ENCODE measurements at places on chromosomes 1 and 21.

DNA sequence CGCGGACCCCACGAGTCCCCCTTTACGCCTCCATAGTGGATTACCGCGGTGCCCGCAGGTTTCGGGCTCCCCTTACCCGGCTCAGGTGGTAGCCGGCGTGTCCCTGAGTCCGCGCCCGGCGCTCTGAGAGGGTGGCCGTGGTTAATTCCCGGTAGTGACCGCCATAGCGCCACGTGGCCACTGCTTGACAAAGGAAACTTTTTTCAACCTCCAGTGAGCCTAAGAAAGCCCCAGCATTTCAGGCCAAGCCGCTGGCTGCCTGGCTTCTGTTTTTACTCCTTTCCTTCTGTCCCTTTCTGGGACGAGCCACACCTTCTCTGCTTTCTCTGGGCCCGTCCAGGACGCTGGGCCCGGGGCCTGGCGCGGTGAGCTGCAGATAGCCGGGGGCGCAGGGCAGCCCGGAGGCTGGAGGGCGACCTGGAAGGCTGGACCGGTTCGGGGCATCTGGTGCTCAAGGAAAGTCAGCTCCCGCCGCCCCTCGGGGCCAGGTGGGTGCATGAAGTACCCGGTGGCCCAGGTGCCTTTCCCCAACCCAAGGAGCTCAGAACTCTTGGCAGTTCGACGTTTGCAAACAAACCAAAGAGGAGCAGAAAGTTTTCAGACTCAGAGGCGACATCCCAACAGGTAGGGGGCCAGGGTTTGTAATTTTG is 540 bp upstream of the C1orf198 start:
- no peak for DNase-seq

GRCh38 chr1:119542492-119542946 is 35.5 kb downstream of the HSD3B1 start:
- DNase-seq: no peak

GRCh38 chr1:232226197-232226712 is 403.7 kb downstream of the SIPA1L2 start:
- no peak for DNase-seq

DNA sequence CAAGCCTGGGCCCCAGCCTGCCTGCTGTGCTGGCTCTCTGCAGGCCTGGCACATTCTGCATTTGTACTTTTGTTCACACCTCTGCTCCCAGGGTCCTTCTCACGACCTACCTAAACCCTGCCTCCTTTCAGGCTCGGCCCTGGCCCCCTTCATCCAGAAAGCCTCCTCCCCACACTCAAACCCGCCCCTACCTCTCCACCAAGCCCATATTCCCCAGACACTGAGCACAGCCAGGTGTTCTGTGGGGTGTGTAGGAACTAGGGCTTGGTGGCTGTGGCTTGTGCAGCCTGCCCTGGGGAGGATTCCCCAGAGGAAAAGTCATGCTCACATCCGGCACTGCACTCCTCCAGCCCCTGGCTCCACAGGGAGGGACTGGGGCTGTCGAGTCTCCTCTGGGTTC is 8.2 kb upstream of the MIXL1 start:
- no peak for DNase-seq

DNA sequence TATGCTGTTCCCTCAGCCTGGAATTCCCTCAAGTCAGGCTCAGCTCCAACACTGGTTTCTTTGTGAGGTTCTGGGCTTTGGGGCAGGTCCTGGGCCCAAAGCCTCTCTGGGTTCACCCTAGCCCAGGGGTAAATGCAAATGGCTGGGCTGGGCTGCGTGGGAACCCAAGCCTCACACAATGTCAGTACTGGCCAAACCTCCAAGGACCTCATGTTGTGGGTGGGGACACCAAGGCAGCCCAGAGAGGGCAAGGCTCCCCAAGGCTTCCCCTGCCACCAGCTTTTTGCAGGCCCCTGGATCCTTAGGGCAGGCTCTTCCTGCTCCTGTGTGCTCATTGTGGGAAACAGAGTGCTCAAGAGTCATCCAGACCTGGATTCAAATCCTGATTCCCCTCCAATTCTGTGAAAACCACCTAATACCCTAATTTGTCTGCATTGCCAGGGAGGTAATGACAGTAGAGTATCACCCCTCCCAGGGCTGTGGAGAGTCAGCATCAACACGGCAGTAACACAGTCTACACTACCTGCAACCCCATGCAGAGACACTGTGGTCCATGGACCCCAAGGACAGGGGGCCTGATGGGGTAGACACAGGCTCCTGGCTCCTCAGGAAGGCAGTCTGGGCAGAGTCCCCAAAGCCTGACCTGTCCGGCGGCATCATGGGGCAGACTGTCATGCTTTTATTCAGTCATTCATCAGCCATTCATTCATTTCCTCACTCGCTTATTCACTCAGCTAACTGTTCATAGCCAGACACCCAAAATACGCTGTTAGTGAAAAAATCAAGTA is 85.7 kb downstream of the DMRTB1 start:
- no peak for DNase-seq

DNA sequence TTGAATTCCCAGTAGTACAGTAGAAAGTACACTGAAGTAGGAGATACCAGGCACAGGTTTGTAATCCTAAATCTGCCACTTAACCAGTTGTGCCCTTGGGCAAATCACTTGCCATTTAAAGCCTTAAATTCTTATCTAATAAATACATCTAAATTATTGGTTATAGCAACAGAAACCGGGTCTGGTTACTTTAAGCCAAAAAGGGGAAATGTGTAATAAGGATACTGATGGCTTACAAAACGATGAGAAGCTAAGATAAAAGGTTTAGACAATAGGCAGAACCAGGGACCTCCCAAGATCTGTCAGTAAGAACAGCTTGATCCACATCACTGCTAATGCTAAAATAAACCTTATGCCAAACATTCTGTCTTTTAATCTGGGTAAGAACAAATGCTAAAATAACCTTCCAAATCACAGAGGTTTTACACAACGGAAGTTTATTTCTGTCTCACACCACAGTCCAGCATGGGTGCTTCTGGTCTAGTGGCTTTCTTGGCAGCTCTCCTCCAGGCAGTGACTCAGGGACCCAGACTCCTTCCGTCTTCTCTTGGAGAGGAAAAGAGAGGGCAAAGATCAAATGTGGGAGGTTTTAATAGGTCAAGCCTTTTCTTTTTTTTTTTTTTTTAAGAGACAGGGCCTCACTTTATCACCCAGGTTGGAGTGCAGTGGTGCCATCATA is 16.5 kb upstream of the ZMYM1 start:
- DNase-seq: no peak

DNA sequence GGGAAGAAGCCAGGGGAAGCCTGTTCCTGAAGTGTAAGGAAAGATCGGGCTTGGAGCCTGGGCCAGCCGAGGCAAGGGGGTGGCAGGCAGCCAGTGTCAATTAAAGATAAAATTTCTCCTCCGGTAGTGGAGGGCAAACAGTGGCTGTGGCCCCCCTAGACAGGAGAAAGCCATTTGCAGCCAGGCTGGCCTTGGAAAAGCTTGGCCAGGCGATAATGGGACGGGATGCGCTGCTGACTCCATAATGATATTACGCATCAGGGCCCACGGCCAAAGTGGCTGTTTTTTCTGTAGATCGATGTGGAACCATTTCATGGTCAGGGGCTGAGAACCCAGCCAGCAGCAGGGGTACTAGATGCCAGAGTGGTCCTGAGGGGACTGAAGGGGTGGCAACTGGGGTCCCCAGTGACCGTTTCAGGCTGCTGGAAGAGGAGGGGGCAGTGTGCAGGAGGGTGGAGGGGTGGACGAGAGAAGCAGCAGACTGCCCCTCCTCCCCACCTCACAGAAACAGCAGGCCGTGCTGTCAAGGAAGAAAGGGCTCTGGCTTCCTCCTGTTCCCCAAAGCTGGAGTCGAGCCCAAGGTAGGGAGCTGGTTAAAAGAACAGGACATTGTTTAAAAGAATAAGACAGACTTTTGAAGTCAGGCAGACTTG is 25.2 kb downstream of the KCNC4 start:
- no peak for DNase-seq

DNA sequence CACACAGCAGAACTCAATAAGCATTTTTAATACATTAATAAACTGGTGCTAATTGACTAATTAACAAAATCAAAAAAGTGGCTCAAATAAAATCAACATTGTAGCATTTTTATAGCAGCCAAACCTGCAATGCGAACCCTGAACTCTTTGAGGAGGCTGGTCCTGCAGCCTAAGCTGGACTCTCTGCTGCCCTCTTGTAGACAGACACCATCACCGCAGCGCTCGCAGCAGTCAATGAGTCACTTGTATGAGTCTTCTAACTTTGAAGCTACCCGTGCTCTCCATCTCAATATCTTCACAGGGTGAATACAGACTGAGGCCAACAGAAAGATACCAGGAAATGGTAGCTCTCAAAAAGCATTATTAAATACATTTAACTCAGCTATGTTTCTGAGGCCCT is 9.7 kb upstream of the KRTAP7-1 start:
- peak; percentile 28 for DNase-seq

DNA sequence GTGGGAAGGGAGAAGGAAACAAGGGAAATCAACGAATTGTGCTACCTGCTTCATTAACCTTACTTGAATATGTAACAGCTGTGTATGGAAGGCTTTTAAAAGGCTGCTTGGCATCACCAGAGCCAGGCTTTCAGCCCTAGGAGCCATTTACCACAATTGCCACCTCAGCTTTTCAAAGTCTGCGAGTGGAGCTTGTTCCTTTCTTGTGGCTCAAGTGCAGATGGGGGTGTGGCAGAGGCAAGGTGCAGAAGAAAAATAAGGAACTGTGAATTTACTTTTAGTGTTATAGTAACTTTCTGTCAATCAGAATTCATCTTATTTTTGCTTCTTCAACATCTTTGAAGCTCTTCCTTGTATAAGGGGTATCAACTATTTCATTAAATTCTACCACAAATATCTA is 17.6 kb downstream of the CLCA2 start:
- DNase-seq: no peak

GRCh38 chr1:176540428-176540827 is 77.5 kb downstream of the PAPPA2 start:
- DNase-seq: no peak

DNA sequence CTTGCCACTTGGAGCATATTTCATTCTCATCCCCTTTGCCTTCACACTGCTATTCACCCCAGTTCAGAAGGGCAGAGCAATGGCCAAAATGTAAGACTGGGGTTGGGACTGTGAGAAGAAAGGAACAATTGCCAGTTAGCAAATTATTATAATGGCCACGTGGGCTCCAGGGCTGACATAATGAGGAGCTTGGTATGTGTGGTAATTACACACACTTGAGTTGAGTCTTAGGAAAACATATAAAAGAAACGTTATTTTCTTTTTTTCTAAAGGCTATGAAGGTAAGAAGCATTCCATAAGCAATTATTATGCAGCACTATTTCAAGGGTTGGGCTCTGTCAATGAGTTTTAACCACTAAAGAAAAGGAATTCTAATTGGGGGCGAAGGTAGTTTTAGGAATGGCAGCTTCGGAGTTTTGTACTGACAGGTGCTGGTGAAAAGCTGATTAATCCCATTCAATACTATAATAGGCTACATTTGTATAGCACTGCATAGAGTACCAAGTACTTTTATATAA is 32.5 kb upstream of the BCL10 start:
- no peak for DNase-seq

GRCh38 chr1:31760471-31761470 is 3.4 kb downstream of the ADGRB2 start:
- DNase-seq: peak; percentile 47

Measured in CD4-positive, CD25-positive, alpha-beta regulatory T cell (primary cell).